ENCODE measurements at places on chromosomes 1 and 21. TPM values are rescaled to one million over a fixed set of nuclear protein-coding genes. Genes with fewer than 3 reads are reported as not detected.

Gene OR2L8
- total RNA-seq: not detected

Gene TMIGD3
- not detected for total RNA-seq

Gene SNX7
- total RNA-seq: not detected

Gene UBL4B
- not detected for total RNA-seq

Gene CACNA1S
- not detected for total RNA-seq

Gene TRIM46
- total RNA-seq: 3.9 TPM

Gene WDR64
- not detected for total RNA-seq

Gene CD5L
- total RNA-seq: not detected

Gene C1orf115
- not detected for total RNA-seq

Gene CNKSR1
- 2.7 TPM for total RNA-seq

Gene DIRAS3
- not detected for total RNA-seq

Gene CPTP
- total RNA-seq: 20.6 TPM

Gene COL24A1
- 0.23 TPM for total RNA-seq

Gene ATAD3C
- 2.1 TPM for total RNA-seq

DNA sequence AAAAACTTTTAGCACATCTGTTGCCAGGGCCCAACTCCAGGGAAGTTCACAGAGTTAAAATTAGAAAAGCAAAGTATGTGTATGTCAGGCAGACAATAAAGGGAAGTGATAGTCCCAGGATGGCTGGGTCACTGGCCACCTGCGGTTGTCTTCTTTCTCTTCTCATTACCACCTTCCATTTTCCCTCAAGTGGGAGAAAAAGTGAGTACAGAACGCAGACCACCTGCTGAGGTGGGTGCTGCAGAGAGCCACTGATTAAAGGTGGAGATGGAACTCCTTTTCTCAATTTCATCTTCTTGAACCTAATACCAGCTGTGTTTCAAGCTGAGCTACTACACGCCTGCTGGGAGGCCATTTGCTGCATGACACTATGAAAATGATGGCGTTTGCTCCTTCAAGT is 88.8 kb upstream of the PDE4B start:
- DNase-seq: no peak

- peak; percentile 64 for DNase-seq
Observed at GRCh38 chr1:107804134-107804533, 160.8 kb downstream of the VAV3 start.

GRCh38 chr1:11485191-11485590 is 6.2 kb downstream of the DISP3 start:
- DNase-seq: no peak

DNA sequence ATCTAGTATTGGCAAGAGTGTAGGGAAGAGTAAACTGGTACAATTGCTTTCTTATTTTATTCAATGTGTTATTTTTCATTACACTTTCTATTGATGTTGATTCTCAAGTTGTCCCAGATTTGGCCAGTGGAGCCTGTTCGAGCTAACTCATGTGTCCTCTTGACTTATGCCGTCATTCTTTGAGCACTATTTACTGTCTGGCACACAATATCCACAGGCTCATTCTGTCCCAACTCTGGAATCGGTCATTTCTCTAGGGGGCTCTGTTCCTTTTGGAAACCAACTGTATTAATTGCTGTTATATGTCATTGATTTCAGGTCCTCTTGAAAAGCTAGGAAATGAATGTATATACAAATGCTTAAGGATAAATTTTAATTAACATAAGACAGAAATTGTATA is 22.4 kb upstream of the SFPQ start:
- no peak for DNase-seq

- no peak for DNase-seq
Observed at GRCh38 chr21:21436012-21436534, 437.9 kb downstream of the NCAM2 start.

DNA sequence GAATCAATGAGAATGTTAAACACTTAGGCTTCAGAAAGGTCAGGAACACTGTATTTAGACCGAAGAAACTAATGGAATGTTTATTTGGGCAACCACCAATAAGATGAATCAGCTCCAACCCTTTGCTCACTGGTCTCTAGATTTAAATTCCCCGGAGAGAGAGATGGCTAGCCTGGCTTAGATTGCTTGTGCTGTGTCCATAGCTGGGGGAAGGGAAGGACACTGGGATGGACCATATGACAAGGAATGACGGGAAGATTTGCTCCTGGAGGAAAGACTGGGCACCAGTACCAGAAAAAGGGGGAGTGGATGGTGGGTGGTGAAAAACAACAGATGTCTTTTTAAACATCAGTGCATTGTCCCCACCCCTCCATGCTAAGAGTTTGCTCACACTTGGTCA is 426.6 kb downstream of the DUSP10 start:
- no peak for DNase-seq

DNA sequence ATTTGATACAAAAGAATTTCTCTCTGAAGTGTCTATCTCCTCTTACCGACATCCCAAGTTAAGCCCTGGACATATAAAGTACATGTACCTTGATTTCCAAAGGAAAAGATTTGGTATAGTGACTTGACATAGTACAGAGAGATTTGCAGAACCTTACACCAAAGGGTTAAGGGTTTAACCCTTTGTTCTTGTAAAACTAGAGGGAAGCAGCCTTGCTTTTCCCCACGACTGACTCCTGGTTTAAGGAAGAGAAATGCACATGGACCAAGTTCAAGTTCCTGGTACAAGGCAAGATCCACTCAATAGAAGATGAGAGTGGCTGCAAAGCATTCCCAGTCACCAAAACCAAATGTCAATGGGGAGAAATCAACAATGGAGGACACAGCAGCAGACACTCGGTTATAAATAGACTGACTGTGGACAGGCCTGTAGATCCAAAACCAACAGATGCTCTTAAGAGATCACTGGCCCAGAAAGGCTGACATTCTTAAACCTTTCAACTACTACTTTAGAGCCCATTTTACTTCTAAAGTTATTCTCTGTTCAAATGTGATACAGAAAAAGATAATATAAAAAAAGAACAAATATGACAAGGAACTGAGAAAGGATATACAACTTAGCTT is 69.4 kb downstream of the PUM1 start:
- DNase-seq: no peak

DNA sequence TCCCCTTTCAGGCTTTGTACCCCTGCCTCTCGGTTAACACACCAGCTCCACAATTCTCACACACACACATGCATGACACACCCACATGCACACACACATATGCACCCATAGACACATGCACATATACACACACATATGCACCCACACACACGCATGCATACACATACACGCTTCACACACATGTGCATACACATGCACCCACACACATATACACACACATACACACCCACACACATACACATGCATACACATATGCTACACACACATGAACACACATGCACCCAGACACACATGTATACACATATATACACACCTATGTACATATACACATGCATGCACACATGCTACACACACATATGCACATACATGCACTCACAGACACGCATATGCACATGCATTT is 61.7 kb upstream of the SLC25A33 start:
- no peak for DNase-seq

DNA sequence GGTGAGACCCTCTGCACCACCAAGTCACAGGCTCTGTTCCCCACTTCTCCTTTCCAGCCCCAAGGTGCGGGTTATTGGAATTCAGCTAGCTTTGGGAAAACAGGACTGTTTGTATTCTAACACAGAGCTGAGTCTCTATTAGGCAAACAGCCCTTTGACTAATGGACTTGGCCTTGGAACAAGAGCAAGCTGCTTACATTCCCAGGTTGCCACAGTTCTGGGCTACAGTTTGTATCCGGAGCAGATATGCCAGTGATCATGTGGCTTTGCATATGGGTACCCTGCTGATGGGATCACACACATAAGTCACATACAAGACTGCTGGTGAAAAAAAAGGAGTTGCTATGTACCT is 110.5 kb upstream of the COA6 start:
- DNase-seq: no peak

- no peak for DNase-seq
Observed at GRCh38 chr1:245871915-245872314, 635.2 kb downstream of the SMYD3 start.

- no peak for DNase-seq
Observed at GRCh38 chr1:219710529-219711194, 97.8 kb upstream of the ZC3H11B start.

DNA sequence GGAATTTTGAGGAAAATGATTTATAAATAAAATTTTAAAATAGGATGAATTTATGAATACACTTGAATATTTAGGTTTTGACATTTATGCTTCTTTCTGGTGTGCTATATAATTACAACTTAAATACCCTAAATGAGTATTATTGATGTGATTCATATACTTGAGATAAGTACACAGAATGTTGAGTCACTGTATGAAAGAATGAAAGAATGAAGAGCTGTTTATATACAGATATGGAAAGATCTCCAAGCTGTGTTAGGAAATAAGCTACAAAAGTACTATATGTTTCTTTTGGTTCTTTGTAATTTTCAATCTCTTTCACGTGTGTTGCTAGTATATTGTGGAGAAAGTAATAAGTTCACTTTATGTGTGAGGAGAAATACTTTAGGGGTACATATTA is 147.2 kb downstream of the RASAL2 start:
- no peak for DNase-seq

DNA sequence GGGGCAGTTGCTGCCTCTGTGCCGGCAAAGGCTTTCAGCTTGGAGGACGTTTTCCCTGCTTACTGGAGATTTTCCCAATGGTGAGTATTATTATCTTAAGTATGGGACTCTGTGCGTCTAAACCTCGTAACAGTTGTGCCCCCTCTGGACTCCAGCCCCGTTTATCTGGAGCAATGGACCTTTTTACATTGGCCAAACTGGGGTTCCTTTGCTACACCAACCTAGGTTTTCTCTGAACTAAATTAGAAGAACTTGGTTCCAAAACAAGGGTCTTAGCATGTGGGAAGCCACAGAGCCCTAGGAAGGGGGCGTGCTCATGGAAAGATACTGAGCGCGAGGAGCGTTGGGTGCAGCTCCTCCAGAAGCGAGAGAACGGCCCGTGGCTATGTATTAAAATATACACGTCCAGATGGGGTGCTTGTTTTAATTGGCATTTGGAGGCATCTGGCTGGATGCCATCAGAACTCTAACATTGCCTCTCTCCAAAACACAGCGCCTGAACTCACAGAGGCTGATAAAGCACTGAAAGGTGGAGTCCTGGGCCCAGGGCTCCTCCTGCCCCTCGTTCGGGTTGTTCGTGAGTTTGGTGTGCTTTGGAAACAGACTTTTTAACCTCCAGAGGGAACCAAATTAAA is 28.4 kb downstream of the POFUT2 start:
- no peak for DNase-seq

- DNase-seq: no peak
Observed at GRCh38 chr21:32549440-32549839, 35.9 kb downstream of the TCP10L start.

DNA sequence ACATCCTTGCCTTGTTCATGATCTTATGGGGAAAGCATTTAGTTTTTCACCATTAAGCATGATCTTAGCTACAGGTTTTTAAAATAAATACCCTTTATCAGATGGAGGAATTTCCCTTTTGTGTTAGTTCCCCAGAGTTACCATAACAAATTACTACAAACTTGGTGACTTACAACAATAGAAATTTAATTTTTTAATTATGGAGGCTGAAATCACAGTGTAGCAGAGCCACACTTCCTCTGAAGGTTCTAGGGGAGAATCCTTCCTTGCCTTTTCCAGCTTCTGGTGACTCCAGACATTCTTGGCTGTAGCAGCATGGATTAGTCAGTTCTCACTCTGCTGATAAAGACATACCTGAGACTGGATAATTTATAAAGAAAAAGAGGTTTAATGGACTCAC is 18.5 kb downstream of the MIGA1 start:
- no peak for DNase-seq

- DNase-seq: peak; percentile 2
Observed at GRCh38 chr1:65148548-65149350, 746 bp downstream of the AK4 start.

GRCh38 chr1:48492392-48492791 is 20.4 kb upstream of the SPATA6 start:
- DNase-seq: no peak

GRCh38 chr1:112322018-112322417 is 74.0 kb upstream of the CTTNBP2NL start:
- no peak for DNase-seq

- no peak for DNase-seq
Observed at GRCh38 chr1:162319493-162320175, 57.0 kb downstream of the SPATA46 start.

GRCh38 chr1:67429528-67430357 is 459 bp downstream of the SERBP1 start:
- DNase-seq: peak; percentile 44

DNA sequence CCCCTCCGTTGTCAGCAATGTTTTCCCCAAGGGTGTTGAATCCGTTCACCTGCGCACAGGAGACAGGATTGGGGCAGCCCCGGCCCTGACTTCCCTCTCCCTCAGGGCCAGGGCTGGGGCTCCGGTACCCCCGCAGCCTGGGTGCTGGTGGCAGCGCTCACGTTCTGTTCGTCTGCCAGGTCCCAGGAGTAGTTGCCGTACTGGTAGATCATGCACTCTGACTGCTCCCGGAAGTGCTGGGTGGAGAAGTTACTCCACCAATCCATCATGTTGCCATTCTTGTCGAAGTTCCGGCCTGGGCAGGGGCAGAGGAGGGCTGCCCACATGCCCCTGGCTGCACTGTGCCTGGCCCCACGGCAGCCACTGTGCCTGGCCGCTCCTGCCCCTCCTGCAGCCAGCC is 6.1 kb downstream of the PRXL2B start:
- no peak for DNase-seq

- no peak for DNase-seq
Observed at GRCh38 chr1:40401473-40402201, 28.1 kb downstream of the SMAP2 start.
